Fibroblast of skin of right biceps (primary cell): ENCODE measurements at places on chromosomes 2 and 18.

DNA sequence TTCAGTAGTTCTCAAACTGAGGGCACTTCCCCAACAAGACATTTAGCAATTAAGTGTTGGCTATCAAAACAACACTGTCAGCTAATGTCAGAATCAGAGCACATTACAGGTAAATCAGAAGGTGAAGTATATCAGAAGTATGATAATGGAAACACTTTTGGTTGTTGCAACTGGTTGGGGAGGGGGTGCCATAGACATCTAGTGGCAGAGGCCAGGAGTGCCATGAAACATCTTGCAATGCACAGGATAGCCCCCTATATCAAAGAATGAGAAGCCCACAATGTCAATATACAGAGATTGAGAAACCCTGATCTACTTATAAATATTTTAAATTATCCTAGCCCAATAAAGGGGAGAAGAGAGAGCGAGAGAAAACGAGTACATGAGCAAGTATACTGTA, 4.9 kb upstream of the XPO1 start:
- no peak for DNase-seq

DNA sequence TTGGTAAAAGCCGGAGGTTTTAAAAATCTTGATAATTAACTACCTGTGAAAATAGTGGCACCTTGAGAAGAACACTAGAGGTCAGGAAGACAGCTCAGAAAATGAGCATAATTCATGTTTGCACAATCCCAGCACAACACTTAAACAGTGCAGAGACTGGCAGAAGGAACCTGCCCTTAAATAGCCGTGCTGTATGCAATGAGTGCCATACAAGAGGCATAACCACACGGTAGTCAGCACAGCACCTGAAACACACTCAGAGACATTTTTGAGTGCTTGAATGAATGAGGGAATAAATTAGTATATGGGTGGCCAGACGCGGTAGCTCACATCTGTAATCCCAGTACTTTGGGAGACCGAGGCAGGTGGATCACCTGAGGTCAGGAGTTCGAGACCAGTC, 164.9 kb downstream of the PAX3 start:
- DNase-seq: no peak

DNA sequence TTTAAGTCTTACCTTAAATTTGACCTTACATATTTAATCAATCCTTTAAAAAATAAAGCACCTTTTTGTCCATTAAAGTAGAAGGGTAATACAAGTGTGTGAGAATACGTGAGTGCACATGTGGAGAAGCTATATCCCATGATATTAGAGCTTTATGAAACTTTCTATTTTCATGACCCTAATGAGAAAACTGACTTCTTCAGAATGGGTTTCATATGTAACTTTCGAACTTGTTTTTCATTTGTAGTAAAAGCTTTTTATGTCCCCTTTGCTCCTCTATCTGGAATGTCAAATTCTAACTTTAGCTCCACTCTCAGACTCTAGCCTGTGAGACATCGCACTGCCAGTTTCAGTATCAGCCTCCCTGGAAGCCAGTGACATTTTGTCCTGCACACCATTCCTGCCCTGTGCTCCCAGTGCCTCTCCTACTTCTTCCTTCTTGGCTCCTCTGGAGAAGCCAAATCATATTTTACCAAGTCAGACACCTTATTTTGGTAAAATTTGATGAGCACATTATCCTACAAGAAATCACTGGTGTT, 42.0 kb downstream of the MAPRE2 start:
- DNase-seq: no peak

DNA sequence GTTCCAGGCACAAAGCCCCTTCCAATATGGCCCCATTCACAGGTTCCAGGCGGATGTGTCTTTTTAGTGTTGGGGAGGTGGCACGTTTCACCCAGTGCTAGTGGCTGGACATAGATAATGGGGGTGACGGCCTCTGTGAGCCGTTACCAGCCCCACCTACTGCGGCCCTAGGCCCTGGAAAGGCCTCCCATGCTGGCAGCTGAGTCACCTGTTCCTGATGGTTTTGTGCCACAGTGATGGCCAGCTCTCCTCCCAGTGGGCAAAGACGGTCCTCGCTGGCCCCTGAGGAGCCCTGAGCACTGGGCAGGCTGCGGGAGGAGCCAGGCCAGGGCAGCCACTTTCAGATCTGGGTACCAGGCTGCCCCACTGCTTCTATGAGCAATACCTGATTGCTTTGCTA, 40.0 kb upstream of the GPC1 start:
- DNase-seq: no peak

DNA sequence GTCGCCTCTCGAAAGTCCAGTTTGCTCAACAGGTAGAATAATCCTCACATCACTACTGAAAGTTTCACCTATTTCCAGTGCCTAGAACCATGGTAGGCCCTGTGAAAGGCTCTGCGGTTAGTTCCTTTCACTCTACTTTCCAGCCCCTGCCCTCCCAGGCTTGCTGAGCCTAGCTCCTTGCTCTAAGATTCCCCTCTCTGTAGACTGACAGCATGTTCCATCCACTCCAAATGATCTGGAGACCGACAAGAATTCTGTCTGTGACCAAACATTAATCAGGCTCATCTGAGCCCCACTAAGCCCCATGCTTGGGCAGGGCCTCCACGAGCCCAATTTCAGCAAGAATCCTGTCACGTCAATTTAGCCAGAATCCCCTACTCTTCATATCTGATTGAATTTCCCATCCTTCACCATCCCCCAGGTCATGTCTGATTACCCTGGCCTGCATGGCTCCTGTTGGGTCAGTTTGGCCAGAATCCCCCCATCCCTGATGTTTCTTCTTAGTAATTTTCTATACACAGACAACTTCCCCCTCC, 307.0 kb downstream of the ALK start:
- DNase-seq: no peak

DNA sequence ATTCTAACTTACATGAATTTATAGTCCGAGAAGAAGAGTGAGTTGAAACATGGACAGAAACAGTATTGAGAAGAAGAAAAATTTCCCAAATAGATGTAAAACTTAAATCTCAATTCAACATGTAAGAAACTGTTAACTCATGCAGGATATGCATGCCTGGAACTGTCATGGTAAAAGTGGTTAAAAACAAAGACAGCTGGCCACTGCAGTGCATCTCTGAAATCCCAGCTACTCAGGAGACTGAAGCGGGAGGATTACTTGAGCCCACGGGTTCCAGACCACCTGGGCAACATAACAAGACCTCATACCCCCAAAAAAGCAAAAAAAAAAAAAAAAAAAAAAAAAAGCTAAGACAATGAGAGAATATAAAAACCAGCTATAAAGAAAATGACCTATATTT, 93.0 kb upstream of the TTC27 start:
- no peak for DNase-seq
